ENCODE measurements at places on chromosomes 2 and 18.

GRCh38 chr2:173278794-173279526, 75.7 kb upstream of the CDCA7 start:
- no peaks in the 10 kb centered on the region for H3K36me3 ChIP-seq
- H3K27ac ChIP-seq = no peak overlapping the region
- H3K4me3 ChIP-seq = no peak overlapping the region
- no peaks in the 10 kb centered on the region for H3K27me3 ChIP-seq

GRCh38 chr2:16669388-16669787, 3.8 kb upstream of the CYRIA start:
- no peaks in the 10 kb centered on the region for H3K36me3 ChIP-seq
- peaks cover 12% of the 10 kb centered on the region for H3K4me1 ChIP-seq
- DNase-seq = no peak
- H3K27me3 ChIP-seq = peaks cover 29% of the 10 kb centered on the region
- no peak overlapping the region for H3K4me3 ChIP-seq

DNA sequence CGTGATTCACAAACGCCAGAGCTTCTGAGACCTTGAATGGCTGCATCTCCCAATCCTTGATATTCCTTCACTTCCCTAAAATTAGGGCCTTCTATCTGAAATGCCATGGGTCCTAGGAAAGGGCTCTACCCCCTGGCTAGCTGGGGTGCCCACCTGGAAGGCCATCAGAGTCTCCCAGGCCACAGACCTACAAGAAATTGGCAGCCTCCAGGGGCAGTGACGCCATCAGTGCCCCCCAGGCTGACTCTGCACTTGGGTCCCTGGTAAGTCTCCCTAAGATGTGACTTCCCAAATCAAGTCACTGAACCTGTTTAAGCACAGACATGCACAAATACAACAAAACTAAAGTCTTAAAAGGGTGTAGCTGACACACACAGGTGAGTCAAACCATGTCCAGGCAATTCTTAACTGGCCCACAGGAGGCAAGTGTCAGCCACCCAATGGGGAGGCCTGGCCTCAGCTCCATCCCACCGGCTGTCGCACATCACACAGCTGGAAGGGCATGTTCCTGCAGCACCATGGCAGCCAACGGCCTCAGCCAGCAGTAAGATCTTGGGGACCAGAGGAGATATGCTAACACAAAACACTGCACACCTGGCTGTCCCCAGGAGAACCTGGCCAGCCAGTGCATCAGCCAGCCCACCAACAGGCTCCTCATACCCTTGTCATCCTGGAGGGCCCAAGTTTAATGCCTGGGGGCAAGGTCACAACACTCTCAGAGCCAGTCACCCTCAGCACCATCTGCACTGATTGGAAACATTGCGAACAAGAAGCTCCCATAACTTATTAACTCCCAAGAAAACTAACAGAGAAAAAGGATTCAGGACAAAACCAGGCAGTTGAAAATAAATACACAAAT, 5.2 kb downstream of the PARD6G start:
- peaks cover 30% of the 10 kb centered on the region for H3K27me3 ChIP-seq
- DNase-seq = no peak
- H3K36me3 ChIP-seq = no peaks in the 10 kb centered on the region
- no peaks in the 10 kb centered on the region for H3K4me1 ChIP-seq
- no peak overlapping the region for H3K27ac ChIP-seq
- H3K4me3 ChIP-seq = no peak overlapping the region

GRCh38 chr2:869894-870293, 80.8 kb upstream of the SNTG2 start:
- DNase-seq = no peak
- no peaks in the 10 kb centered on the region for H3K4me1 ChIP-seq
- no peaks in the 10 kb centered on the region for H3K36me3 ChIP-seq
- no peak overlapping the region for H3K4me3 ChIP-seq
- H3K27me3 ChIP-seq = no peaks in the 10 kb centered on the region

- H3K4me3 ChIP-seq = no peak overlapping the region
- no peak for DNase-seq
- no peaks in the 10 kb centered on the region for H3K27me3 ChIP-seq
- H3K27ac ChIP-seq = no peak overlapping the region
- H3K36me3 ChIP-seq = peaks cover 52% of the 10 kb centered on the region
- H3K4me1 ChIP-seq = peaks cover 14% of the 10 kb centered on the region
Measured at GRCh38 chr2:112093216-112093615, 38.1 kb downstream of the TMEM87B start.

DNA sequence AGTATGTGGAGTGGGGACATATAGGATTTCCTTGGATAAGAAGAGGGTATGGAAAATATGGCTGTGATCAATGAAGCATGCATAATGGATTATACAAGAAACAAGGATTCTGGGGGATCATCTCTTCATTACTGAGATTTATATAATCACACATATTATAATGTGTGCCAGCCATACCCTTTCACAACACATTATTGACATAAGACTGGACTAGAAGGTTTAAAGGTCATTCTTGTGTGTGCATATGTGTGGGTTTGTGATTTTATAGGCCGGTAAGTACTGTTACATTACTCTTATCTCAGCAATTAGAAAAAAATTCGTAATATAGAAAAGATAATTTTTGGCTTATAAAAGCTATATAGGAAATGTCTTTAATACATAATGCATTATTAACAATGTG, 62.2 kb upstream of the DCC start:
- H3K27ac ChIP-seq = no peak overlapping the region
- no peak for DNase-seq
- H3K36me3 ChIP-seq = no peaks in the 10 kb centered on the region
- no peaks in the 10 kb centered on the region for H3K4me1 ChIP-seq

GRCh38 chr2:102271844-102272243, 39.5 kb upstream of the IL1RL1 start:
- no peaks in the 10 kb centered on the region for H3K27me3 ChIP-seq
- peak overlapping the region; percentile 27 for H3K4me3 ChIP-seq
- no peak for DNase-seq
- peaks cover 9% of the 10 kb centered on the region for H3K36me3 ChIP-seq
- H3K4me1 ChIP-seq = peaks cover 45% of the 10 kb centered on the region

DNA sequence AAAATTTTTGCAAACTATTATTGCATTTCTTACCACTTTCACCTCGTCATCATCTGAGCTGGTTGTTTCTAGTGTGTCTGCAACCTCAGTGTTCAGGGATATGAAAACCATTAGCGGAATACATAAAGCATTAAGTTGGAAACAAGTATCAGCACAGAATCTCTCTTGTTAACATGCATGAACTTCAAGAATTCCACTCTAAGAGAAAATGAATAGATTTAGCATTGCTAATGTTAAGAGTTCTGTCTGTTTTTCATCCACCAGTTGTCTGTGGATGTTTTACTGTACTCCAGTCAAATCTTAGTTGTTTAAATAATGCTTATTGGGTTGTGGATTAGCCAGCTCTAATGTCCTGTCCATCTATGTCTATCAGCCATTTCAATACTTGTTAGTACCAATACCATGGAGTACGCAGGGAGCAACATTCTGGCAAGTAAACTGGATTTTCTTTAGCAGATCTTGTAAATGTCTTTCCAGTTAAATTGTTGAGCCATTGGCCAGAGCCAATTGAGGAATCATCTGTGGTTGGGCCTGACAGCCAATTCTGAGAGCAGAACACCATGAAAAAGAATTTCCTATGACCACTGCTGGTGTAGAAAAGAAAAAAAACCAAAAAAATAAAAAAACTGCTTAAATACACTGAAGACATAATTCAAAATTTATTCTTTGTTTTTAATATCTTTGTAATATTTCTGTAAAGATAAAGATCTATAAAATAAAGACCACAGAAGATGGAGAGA, 82.5 kb downstream of the SLC8A1 start:
- no peak overlapping the region for H3K27ac ChIP-seq
- DNase-seq = no peak
- H3K4me1 ChIP-seq = peaks cover 15% of the 10 kb centered on the region
- H3K36me3 ChIP-seq = no peaks in the 10 kb centered on the region
- no peaks in the 10 kb centered on the region for H3K27me3 ChIP-seq
- H3K4me3 ChIP-seq = no peak overlapping the region

- DNase-seq = no peak
- H3K4me3 ChIP-seq = no peak overlapping the region
- no peak overlapping the region for H3K27ac ChIP-seq
- no peaks in the 10 kb centered on the region for H3K36me3 ChIP-seq
- no peaks in the 10 kb centered on the region for H3K27me3 ChIP-seq
Measured at GRCh38 chr2:42852798-42853197, 60.4 kb upstream of the HAAO start.

DNA sequence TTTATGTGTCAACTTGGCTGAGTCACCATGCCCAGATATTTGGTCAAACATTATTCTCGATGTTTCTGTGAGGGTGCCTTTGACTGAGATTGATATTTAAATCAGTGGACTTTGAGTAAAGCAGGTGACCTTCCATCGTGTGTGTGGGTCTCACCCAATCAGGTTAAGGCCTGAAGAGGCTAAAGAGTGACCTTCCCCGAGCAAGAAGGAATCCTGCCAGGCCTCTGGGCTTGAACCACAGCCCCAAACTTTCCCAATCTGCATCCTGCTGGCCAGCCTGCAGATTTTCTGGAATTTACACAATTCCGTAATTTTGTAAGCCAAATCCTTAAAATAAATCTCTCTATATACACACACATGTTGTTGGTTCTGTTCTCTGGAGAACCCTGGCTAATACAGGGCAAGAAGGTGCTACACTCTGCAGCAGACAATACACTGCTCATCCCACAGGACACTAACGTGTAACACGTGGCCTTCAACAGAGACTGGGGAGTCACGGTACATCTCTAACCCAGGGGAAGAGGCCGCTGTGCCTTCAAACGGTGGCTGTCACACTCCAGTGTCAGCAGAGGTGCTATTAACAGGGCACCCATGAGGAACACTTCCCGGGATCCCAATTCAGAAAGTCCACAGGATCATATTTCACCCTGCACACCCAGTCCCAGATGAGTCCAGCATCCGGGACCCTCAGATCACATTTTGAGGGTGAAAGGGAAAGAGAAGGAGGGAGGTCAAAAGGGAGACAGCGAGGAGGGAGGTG, 113.1 kb upstream of the ID2 start:
- H3K4me3 ChIP-seq = no peak overlapping the region
- H3K27me3 ChIP-seq = peaks cover 8% of the 10 kb centered on the region
- peaks cover 4% of the 10 kb centered on the region for H3K4me1 ChIP-seq
- no peak overlapping the region for H3K27ac ChIP-seq

GRCh38 chr2:115248066-115248465, 805.6 kb downstream of the DPP10 start:
- no peak overlapping the region for H3K4me3 ChIP-seq
- no peaks in the 10 kb centered on the region for H3K36me3 ChIP-seq
- DNase-seq = no peak
- no peak overlapping the region for H3K27ac ChIP-seq
- no peaks in the 10 kb centered on the region for H3K27me3 ChIP-seq

GRCh38 chr18:49858309-49859020, 45.1 kb upstream of the ACAA2 start:
- H3K4me3 ChIP-seq = no peak overlapping the region
- no peaks in the 10 kb centered on the region for H3K27me3 ChIP-seq
- H3K36me3 ChIP-seq = no peaks in the 10 kb centered on the region
- H3K4me1 ChIP-seq = no peaks in the 10 kb centered on the region
- DNase-seq = peak; percentile 41
- H3K27ac ChIP-seq = no peak overlapping the region

DNA sequence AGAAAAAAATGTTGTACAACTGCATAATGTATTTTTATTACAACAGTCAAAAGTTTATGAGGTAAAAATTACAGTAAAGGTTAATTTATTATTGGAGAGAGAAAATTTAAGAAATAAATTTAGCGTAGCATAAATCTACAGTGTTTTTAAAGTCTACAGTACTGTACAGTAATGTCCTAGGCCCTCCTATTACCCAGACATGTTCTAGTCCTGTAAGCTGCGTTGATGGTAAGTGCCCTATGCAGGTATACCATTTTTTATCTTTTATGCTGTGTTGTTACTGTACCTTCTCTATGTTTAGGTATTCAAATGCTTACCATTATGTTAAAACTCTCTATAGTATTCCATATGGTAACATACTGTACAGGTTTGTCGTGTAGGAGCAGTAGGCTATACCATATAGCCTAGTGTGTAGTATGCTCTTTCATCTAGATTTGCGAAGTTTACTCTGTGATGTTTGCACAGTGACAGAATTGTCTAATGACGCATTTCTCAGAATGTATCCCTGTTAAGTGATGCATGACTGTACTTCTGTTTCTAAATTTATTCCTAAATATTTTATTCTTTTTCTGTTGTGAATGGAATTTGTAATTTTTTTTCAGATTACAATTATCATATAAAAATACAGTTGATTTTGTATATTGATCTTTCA, 24.5 kb downstream of the ABI2 start:
- no peaks in the 10 kb centered on the region for H3K4me1 ChIP-seq
- no peaks in the 10 kb centered on the region for H3K36me3 ChIP-seq
- H3K27ac ChIP-seq = no peak overlapping the region
- no peak overlapping the region for H3K4me3 ChIP-seq
- no peak for DNase-seq

- H3K4me3 ChIP-seq = no peak overlapping the region
- no peaks in the 10 kb centered on the region for H3K27me3 ChIP-seq
- no peak overlapping the region for H3K27ac ChIP-seq
- no peaks in the 10 kb centered on the region for H3K4me1 ChIP-seq
- no peak for DNase-seq
- H3K36me3 ChIP-seq = no peaks in the 10 kb centered on the region
Measured at GRCh38 chr18:26992926-26993325, 127.4 kb upstream of the AQP4 start.

DNA sequence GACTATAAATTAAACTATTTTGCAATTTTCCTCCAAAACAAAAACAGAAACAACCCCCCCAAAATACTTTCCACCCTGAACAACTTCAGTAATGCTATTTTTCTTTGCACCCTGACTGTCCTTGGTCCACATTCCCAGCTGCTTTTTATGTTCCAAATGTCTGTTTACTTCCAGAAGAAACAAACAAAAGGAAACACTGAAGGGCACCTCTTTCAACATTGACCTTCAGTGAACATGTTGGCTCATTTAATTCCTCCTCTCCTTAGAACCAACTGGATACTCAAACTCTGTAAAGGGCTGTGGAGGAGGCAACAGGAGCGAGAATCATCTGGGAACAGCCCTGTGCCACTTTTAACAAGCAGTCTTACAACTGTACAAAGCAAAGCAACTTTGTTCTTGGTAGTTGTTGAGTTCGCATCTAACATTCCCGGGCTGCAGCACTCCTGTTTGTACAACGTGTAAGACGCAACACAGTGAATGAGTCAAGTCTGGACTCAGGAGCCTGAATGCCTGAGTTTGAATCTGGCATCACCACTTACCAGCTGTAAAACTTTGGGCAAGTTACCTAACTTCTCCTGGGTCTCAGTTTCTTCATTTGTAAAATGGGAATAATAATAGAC, 111.4 kb upstream of the GATA6 start:
- no peak for DNase-seq
- no peaks in the 10 kb centered on the region for H3K36me3 ChIP-seq
- no peak overlapping the region for H3K27ac ChIP-seq
- no peaks in the 10 kb centered on the region for H3K27me3 ChIP-seq

DNA sequence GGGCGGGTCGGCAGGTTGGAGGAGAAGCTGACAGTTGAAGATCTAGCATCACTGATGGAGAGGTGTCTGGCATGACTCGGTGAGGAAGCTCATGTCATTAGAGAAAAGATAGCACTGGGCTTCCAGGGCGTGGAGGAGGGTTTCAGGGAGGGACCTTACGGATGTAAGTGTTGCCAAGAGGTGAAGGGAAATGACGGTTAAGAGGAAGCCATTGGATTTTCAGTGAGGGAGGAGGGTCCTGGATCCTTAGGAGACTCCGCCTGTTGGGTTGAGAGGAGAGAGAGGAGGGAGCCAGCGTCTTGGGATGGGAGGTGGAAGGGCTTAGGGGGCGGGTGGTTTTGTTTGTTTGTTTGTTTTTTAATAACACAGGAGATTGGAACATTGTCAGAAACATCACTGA, 103.2 kb downstream of the WDSUB1 start:
- H3K27ac ChIP-seq = no peak overlapping the region
- no peaks in the 10 kb centered on the region for H3K27me3 ChIP-seq
- DNase-seq = no peak
- no peak overlapping the region for H3K4me3 ChIP-seq
- peaks cover 5% of the 10 kb centered on the region for H3K4me1 ChIP-seq
